Uterus (tissue), 4 donors: ENCODE measurements at places on chromosomes 16 and 17. TPM values are rescaled to one million over a fixed set of nuclear protein-coding genes. Genes with fewer than 3 reads are reported as not detected.

Gene TNFRSF17
- total RNA-seq: not detected

DNA sequence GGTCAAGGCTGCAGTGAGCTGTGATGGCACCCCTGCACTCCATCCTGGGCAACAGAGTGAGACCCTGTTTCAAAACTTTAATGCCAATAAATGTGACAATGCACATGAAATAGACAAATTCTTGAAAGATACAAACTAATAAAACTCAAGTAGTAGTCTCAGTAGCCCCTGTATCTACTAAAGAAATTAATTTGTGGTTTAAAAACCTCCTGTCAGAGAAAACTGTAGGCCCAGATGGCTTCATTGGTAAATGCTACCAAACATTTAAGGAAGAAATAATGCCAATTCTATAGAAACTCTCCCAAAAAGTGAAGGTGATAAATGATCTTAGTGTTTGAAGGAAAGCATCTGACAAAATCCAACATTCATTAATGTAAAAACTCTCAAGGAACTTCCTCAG, 16.8 kb downstream of the AKTIP start:
- no peaks in the 10 kb centered on the region for H3K4me1 ChIP-seq
- H3K27me3 ChIP-seq: no peaks in the 10 kb centered on the region
- H3K36me3 ChIP-seq: no peaks in the 10 kb centered on the region
- DNase-seq: no peak
- H3K4me3 ChIP-seq: no peak overlapping the region

Gene CCL3
- total RNA-seq: not detected

Gene CCDC200
- total RNA-seq: not detected

- no peak for DNase-seq
- no peaks in the 10 kb centered on the region for H3K36me3 ChIP-seq
- H3K27ac ChIP-seq: no peak overlapping the region
- no peaks in the 10 kb centered on the region for H3K4me1 ChIP-seq
Measured at GRCh38 chr16:86287664-86288201, 222.6 kb upstream of the FOXF1 start.

DNA sequence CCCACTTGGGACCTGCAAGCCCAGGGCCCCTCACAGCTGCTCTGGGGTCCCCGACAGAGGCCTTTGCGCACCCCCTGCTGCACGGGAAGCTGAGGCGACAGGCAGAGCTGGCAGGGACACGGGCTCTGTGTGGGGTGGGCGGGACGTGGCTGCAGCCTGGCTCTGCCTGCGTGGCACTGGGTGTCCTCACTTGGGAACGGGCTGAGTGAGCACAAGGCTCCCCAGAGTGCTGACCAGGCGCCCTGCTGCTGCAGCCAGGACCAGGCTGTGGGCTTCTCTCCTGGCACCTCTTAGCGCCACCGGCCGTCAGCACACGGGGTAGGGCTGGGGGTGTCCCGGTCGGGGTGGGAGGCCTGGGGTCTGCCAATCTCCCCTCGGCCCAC, 6.6 kb downstream of the C1QTNF8 start:
- H3K27me3 ChIP-seq: no peaks in the 10 kb centered on the region
- H3K36me3 ChIP-seq: no peaks in the 10 kb centered on the region
- no peak overlapping the region for H3K4me3 ChIP-seq
- H3K27ac ChIP-seq: no peak overlapping the region
- H3K4me1 ChIP-seq: no peaks in the 10 kb centered on the region

DNA sequence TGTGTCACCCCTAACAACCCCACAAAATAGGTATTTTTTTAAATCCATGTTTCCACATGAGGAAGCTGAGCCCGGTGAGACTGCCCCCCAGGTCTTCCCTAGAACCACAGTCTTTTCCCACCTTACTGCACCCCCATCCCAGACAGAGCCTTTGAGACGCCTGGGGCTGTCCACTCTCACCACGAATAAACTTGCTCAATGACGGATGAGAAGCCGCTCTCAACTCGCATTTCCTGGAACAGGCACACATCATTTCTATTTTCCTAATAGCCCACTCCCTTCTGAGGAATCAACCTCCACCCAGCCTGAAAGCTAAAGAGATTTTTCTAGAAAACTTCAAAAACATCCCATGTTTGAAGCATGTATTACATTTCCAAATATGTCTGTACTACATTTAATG, 14.1 kb upstream of the CDRT4 start:
- H3K27ac ChIP-seq: no peak overlapping the region
- H3K27me3 ChIP-seq: no peaks in the 10 kb centered on the region
- no peaks in the 10 kb centered on the region for H3K36me3 ChIP-seq
- no peak for DNase-seq
- H3K4me1 ChIP-seq: no peaks in the 10 kb centered on the region
- H3K4me3 ChIP-seq: no peak overlapping the region

Gene KIAA0753
- total RNA-seq: 31.7 TPM

- peak overlapping the region; percentile 20 for H3K27ac ChIP-seq
- DNase-seq: peak; percentile 83
Measured at GRCh38 chr16:30628628-30629540, 18.7 kb upstream of the ZNF689 start.

Gene TEKT1
- 0.12 TPM for total RNA-seq

Gene CD300LB
- total RNA-seq: not detected

- H3K36me3 ChIP-seq: no peaks in the 10 kb centered on the region
- no peak for DNase-seq
- H3K4me3 ChIP-seq: no peak overlapping the region
- no peak overlapping the region for H3K27ac ChIP-seq
- H3K27me3 ChIP-seq: no peaks in the 10 kb centered on the region
Measured at GRCh38 chr17:50562242-50563091, 2.0 kb downstream of the CACNA1G start.

Gene TERB1
- not detected for total RNA-seq

Gene CBX2
- 1.0 TPM for total RNA-seq

Gene TRPV3
- total RNA-seq: not detected

- no peaks in the 10 kb centered on the region for H3K27me3 ChIP-seq
- H3K36me3 ChIP-seq: no peaks in the 10 kb centered on the region
- no peaks in the 10 kb centered on the region for H3K4me1 ChIP-seq
- peak; percentile 55 for DNase-seq
- peak overlapping the region; percentile 97 for H3K27ac ChIP-seq
Measured at GRCh38 chr17:40219594-40220338, 662 bp downstream of the WIPF2 start.

DNA sequence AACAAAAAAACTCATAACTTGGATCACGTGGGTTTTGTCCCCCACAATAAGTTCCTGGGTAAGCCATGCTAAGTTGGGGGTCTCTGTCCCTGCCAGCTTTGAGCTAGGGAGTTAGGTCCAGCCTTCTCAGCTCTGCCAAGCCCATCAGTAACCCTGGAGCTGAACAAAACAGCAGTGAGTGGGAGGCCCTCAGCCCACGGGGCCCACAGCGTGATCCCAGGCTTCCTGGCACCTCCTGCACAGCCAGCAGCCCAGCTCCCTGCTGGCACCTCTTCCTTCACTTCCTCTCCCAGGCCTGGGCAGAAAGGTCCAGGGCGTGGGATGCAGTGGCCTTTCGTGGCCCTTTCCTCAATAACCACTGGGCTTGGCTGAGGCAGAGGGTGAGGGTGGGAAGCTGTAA, 35.5 kb upstream of the CDC42EP4 start:
- H3K27ac ChIP-seq: peak overlapping the region; percentile 78
- DNase-seq: peak; percentile 65
- no peak overlapping the region for H3K4me3 ChIP-seq
- peaks cover 20% of the 10 kb centered on the region for H3K4me1 ChIP-seq

GRCh38 chr17:66959641-66960375, 4.7 kb upstream of the CACNG4 start:
- H3K4me3 ChIP-seq: no peak overlapping the region
- DNase-seq: no peak
- no peaks in the 10 kb centered on the region for H3K4me1 ChIP-seq
- H3K27ac ChIP-seq: no peak overlapping the region

- no peak for DNase-seq
- H3K4me1 ChIP-seq: peaks cover 24% of the 10 kb centered on the region
- peaks cover 35% of the 10 kb centered on the region for H3K27me3 ChIP-seq
- no peak overlapping the region for H3K4me3 ChIP-seq
- H3K36me3 ChIP-seq: no peaks in the 10 kb centered on the region
Measured at GRCh38 chr17:49971199-49971847, 2.3 kb downstream of the DLX4 start.

GRCh38 chr16:11521055-11521454, 65.7 kb downstream of the LITAF start:
- H3K27me3 ChIP-seq: no peaks in the 10 kb centered on the region
- H3K27ac ChIP-seq: no peak overlapping the region
- H3K4me3 ChIP-seq: no peak overlapping the region
- H3K36me3 ChIP-seq: no peaks in the 10 kb centered on the region

DNA sequence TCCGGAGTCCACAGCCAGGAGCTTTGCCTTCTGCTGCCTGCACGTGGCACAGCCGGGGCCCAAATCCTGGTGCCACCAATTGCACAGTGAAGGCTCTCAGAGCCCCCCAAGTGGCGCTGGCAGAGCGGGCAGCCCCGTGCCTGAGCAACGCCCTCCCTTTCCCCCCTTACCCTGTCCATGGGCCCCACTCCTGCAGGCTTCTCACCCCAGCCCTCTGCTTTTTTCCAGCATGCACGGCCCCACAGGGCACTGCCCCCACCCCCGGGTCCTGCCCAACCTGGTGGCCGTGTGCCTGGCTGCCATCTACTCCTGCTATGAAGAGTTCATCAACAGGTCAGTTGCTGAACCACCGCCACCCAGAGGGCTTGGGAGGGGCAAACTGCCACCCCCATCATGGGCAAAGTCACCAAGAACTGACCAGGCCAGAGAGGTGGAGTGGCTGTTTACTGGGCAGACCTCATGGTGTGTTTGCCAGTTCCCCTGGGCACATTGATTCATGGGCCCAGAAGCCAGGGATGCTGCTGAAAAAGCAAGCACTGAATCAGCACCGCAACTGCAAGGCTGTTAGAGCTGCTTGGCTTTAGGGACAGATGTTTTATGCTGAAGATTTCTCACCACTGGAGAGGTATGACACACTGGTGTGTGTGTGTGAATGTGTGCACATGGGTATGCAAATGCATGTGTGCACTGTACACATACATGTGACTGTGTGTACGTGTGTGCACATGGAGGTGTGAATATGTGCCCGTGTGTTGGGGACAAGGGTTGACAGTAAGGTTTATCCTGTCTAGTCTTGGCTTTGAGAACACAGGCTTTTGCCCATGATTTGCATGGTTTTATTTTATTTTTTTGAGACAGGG, 107.1 kb upstream of the PLCG2 start:
- no peak overlapping the region for H3K4me3 ChIP-seq
- no peak overlapping the region for H3K27ac ChIP-seq
- H3K27me3 ChIP-seq: no peaks in the 10 kb centered on the region
- no peak for DNase-seq
- no peaks in the 10 kb centered on the region for H3K36me3 ChIP-seq

- no peak for DNase-seq
- no peak overlapping the region for H3K27ac ChIP-seq
- no peaks in the 10 kb centered on the region for H3K4me1 ChIP-seq
- no peaks in the 10 kb centered on the region for H3K27me3 ChIP-seq
- no peaks in the 10 kb centered on the region for H3K36me3 ChIP-seq
Measured at GRCh38 chr17:36463916-36464764, 22.3 kb upstream of the ZNHIT3 start.

Gene RASD1
- total RNA-seq: 9.0 TPM

Gene HOXB2
- 20.9 TPM for total RNA-seq

GRCh38 chr17:35390663-35391062, 17.2 kb upstream of the SLFN11 start:
- H3K36me3 ChIP-seq: no peaks in the 10 kb centered on the region
- no peaks in the 10 kb centered on the region for H3K27me3 ChIP-seq
- no peaks in the 10 kb centered on the region for H3K4me1 ChIP-seq
- H3K4me3 ChIP-seq: no peak overlapping the region

GRCh38 chr17:68255151-68255550, 7.3 kb downstream of the AMZ2 start:
- no peaks in the 10 kb centered on the region for H3K27me3 ChIP-seq
- H3K4me3 ChIP-seq: no peak overlapping the region
- H3K27ac ChIP-seq: no peak overlapping the region
- no peaks in the 10 kb centered on the region for H3K4me1 ChIP-seq
- no peaks in the 10 kb centered on the region for H3K36me3 ChIP-seq
- DNase-seq: no peak

Gene SKAP1
- 1.9 TPM for total RNA-seq

GRCh38 chr17:78325076-78325687, 34.7 kb downstream of the SOCS3 start:
- peak; percentile 58 for DNase-seq
- no peaks in the 10 kb centered on the region for H3K27me3 ChIP-seq
- no peaks in the 10 kb centered on the region for H3K36me3 ChIP-seq
- peak overlapping the region; percentile 80 for H3K27ac ChIP-seq
- no peak overlapping the region for H3K4me3 ChIP-seq

DNA sequence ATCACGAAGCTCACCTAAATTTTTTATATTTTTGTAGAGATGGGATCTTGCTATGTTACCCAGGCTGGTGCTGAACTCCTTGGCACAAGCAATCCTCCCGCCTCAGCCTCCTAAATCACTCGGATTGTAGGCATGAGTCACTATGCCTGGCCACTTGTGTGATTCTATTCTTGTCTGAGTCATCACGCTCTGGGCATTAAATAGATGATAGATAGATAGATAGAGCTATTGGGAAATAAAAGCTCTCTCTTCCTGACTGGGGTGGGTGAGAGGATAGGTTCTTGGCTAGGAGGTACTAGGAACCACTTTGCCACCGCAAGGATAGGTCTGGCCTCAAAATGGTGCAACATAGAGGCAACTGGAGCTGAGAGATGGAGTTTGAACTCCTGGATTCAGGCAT, 21.4 kb upstream of the CACNG3 start:
- no peak overlapping the region for H3K4me3 ChIP-seq
- no peak overlapping the region for H3K27ac ChIP-seq

- H3K27me3 ChIP-seq: no peaks in the 10 kb centered on the region
- H3K4me1 ChIP-seq: no peaks in the 10 kb centered on the region
Measured at GRCh38 chr17:28151001-28151400, 108.5 kb downstream of the NLK start.

Gene PRSS33
- not detected for total RNA-seq

DNA sequence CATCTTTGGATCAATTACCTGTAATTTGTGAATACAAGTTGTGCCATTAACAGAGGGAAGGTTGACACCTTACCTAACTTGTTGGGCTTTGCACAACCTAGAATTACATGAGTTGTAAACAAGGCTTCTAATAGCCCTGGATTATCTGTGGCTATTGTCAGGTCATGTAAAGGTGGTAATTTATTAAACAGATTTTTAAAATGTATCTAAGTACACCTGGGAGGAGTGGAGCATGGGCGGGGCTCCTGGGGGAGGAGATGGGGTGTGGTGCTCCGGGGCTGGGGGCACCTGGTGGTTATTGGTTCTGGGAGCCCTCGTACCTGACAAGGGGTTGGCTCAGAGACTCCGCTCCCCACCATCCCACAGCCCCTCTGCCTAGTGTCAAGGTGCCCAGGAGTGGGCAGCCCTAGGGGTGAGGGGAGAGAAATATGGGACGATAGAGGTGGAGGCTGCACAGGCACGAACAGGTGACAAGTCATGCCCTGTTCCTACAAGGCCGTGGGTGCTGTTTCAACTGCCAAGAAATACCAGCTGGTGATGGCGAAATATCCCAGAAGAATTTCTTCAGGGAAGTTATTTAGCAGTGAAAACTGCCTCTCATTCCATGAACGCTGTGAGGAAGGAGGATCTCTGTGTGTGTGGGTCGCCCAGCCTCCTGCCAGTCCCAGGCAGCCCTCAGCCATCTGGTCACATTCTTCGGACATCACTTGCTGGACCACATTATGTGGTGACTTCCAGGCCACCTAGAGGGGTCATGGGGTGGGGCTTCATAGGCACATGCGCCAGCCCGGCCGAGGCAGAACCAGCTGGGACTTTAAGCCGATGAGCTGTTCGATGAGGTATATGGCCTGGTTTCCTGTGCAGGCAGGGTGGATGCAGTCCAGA, 55.5 kb upstream of the IRX3 start:
- H3K4me1 ChIP-seq: no peaks in the 10 kb centered on the region
- no peaks in the 10 kb centered on the region for H3K36me3 ChIP-seq
- H3K27ac ChIP-seq: no peak overlapping the region
